ENCODE measurements at places on chromosomes 7 and 10.

DNA sequence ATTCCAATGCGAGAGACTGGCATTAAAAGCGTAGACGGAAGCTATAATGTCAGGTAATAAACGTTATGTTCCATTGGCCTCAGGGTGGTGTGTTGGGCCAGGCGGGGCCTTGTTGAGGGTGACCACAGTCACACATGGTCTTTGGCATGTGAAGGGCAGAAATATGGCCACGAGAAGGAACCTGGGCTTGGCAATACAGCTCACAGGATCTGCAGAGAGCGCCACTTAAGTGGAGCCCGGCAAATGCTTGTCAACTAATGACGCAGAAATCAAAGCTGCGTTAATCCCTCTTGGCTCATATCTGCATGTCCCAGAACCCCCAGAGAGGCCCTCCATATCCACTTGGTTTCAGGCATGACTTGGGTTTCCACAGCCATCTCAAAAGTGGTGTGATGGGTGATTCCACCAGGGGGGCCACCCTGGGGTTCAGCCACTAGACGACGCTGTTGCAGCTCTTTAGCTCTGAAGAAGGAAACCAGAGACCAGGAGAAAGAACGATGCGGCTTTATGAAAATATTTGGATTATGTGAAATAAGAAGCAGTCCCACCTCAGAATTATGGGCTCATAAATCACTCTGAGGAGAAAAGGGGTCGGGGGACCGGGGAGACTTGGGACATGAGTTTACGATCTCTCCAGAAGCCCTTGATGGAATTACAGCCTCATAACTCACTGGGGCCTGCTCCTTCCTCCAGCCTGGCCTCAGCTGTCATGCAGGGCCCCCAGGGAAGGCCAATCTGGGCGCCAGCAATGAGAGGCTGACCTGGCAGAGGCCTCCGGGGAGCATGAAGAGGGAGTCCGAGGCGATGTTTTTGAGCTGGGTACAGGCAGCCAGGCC, 462.5 kb downstream of the PLXNA4 start:
- no peak for DNase-seq

GRCh38 chr7:44077681-44078091, 4.6 kb downstream of the POLM start:
- no peak for DNase-seq

DNA sequence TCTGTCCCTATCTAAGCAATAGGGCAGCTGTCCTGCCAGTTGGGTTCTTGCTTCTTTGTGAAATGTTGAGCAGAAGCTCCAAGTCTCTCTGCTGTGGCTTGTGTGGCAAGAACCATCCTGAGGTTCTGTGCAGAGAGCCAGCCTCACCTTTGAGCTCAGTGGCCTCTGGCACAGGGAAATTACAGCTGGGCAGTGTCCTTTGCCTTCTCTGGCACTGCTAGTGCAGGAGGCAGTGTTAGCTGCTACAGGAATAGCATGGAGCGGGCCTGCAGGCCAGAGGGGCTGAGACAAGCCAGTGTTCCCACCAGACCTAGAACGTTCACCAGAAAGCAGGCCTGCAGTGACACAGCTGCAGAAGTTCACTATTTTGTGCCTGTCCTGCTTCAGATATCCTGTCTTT, 1.8 kb downstream of the PRXL2A start:
- DNase-seq: no peak

GRCh38 chr7:47291461-47292081, 290.3 kb downstream of the TNS3 start:
- DNase-seq: peak; percentile 95

DNA sequence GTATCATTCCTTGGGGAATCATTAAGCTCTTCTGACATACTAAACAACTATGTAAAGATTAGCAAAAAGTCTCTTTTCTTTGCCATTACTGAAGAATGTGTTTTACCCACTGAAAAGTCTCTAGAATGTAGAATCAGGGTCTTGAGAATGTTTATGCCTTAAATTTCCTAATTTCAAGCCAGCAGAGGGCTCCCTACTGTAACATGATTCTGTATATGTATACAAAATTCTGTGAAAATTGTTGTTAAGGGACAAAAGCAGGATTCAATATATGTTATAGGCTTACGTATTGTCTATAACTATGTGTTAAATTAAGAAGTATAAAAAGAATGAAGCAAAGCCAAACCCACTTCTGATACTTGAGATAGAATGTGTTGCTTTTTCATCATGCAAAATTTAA, 296.9 kb upstream of the DGKB start:
- DNase-seq: peak; percentile 8

DNA sequence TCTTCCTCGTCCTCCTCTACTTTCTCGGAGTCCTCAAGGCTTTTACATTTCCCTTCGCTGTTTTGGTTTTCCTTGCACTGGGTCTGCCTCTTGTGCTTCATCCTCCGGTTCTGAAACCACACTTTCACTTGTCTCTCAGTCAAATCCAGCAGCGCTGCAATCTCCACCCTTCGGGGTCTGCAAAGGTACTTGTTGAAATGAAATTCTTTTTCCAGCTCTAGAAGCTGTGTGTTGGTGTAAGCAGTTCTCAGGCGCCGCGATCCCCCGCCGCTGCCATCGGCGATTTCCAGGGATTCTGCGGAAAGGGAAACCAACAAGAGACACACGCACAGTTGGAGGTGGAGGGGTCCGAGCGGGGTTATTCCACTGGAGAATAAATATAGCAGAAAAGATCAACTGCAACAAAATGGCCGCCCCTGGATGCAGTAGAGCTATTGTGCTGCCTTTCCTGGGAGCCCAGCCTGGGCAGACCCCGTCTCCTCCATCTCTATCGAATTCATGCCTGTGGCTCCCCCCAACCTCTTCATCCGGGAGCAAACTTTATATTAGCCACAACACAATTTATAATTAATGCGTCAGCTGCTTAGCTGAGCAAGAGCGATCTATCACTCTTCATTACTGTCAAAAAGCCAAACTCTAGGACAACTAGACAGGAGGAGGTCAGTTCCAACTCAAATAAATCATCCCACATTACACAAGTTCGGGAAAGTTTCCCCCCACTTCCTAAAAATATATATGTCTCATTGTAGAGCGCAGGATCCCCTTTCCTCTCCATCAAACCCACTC, 1.1 kb downstream of the HOXA2 start:
- no peak for DNase-seq

GRCh38 chr10:83612050-83612449, 527.3 kb upstream of the GHITM start:
- peak; percentile 64 for DNase-seq

DNA sequence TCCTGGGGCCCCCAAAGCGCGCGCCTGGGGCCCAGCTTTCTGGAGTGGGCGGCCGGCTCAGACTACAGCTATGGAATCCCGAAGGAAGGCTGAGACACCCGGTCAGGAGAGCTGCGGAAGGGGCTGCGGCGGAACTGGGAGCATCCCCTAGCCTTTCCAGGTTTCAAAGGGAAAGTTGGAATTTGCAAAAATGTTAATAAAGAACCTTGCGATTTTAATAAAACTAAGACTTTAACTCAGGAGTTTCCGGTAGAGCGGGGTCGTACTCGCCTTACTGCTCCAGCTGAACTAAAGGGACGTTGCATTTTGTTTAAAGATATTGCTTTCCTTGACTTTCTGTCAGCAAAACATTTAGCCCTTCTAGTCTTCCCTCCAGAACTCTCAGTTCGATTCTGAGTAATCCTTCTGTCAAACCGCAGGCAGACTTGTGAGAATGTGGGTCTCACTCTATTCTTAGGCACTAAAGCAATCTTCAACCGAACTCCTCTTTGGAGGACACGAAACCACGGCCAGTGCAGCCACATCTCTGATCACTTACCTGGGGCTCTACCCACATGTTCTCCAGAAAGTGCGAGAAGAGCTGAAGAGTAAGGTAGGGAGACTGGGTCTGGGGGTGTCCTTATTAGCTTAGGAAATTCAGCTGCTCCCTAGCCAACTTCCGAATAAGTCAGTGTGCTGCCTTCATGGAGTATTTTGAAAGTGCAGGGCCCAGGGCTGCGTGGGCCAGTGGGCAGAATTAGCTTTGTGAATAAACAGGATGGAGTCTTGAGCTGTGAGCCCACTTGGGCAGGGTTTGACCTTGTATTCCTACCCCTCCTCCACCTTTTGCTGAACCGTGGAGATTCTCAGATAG, 1.9 kb downstream of the CYP26A1 start:
- DNase-seq: no peak

GRCh38 chr10:78948621-78949030, 120.1 kb upstream of the ZMIZ1 start:
- DNase-seq: no peak

DNA sequence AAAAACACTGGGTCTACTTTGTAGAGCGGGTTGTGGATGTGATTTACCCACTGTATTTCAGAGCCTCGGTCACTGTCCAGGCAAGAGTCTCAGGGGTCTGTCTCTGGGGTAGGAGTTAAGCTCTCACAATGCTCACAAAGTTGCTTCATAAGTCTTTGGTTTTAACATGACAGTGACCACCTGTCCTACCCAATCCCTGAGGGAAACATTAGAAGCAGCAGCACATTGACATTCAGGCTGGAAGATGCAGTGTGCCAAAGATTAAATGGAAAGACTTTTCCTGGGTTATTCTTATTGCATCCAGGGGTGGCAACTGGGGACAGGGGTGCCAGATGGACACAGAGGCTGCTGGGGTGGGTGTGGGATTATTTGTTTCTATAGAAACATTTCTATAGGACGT, 330.0 kb downstream of the RNLS start:
- no peak for DNase-seq

DNA sequence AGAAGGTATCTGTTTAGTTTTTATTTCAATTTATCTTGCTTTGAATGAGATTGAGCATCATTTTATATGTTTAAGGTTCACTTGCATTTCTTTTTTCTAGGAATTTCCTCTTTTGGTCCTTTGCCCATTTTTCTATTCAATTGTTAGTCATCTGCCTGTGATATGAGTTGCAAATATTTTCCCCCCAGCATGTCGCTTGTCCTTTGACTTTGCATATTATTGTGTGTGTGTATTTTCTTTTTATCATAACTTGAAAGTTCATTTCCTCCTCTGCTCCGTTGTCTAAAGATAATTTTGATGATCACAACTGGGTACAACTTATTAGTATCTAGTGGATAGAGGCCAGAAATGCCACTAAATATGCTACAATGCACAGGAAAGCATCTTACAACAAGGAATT, 132.7 kb upstream of the MDFIC start:
- peak; percentile 27 for DNase-seq

DNA sequence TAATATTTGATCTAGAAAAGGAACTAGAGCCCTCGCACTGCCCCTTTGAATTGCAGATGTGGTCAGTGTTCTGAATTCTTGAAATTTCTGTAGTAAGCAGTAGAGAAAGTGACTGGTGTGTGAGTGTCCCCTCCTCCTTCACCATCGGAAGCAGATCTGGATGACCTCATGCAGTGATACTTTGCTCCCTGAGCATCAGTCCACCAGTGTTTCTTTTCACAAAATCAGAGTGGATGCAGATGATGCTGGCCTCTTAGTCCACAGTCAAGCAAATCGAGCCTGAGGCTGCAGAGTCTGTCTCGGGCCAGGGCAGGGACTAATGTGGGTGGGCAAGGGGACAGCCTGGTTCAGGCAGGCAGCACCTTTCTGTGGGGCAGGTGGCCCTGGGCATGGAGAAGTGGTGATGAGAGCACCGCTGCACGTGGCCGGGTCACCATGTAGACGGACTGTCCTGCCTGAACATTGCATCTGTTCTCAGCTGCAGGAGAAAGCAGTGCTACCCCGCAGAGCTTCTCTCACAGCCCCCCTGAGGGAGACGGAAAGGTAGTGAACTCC, 5.4 kb downstream of the INSIG1 start:
- no peak for DNase-seq

DNA sequence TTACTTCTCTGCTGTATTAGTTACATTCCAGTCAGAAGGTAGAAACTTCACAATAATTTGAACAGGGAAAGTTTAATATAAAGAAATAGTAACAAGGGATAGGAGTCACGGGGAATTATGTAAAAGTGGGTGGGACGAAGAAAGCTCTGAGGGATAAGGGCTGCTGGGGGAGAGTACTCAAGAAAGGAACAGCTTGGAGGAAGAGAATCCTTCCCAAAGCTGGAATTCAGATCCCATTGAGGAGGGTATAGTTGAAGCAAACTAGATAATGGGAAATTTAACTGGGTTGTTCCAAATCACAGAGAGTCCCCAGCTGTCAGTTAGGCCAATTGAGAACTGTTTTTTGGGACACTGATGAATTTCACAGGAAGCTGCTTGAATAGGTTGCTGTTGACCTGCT, 53.2 kb upstream of the MACC1 start:
- DNase-seq: no peak

- DNase-seq: no peak
These were observed 55.0 kb downstream of the COL13A1 start for GRCh38 chr10:69856601-69857166.

GRCh38 chr7:2209961-2210323, 22.8 kb downstream of the MAD1L1 start:
- DNase-seq: no peak

DNA sequence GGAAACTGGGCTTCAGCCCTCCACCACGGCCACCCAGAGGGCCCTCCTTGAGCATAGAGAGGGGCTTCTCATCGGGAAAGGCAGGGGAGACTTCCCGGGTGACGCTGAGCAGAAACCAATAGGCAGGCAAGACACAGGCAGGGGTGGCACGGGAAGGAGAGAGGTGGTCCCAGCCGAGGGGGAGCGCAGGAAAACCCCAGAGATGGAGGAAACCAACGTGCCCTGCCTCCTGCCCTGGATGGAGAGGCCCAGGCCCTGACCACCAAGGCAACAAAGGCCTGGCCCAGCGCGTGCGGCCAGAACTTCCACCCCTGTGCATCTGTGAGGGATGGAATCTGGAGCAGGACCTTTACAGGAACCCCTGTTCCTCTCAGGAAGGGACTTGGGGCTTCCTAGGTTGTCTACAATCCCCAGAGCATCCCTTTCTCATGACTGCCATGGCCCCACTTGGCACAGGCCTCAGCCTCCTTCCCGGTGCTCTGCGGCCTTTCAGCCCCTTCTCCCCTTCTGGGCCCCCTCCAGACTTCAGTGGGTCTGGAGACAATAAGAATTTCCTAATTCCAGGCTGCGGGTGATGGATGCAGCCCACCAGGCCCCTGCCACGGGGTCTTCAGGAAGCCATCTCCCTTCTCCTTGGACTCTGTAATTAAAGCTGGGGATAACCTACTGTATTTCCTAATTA, 137.0 kb upstream of the RET start:
- DNase-seq: no peak

GRCh38 chr10:14330388-14331061, at the start of gene FRMD4A:
TSS of gene FRMD4A (minus strand) at chr10:14330924.
- no peak for DNase-seq

GRCh38 chr7:17432793-17433192, 134.3 kb downstream of the AHR start:
- DNase-seq: no peak

DNA sequence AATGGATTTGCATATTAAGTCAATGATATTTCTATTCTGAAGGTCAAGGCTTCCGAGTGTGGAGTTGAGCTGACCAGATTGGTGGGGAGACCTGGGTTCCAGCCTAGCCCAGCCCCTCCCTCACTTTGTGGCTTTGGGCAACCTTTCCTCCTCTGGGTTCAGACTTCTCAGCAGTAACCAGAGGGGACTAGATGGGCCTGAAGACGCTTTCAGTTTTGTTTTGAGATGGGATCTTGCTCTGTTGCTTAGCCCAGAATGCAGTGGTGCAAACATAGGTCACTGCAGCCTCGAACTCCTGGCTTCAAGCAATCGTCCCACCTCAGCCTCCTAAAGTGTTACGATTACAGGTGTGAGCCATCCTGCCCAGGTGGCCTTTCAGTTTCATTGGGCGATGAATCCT, 68.1 kb upstream of the LEP start:
- DNase-seq: no peak

GRCh38 chr10:78771260-78771659, 297.5 kb upstream of the ZMIZ1 start:
- DNase-seq: no peak

All from EL (cell line).